ENCODE measurements at places on chromosomes 12 and 14. TPM values are rescaled to one million over a fixed set of nuclear protein-coding genes. Genes with fewer than 3 reads are reported as not detected.

DNA sequence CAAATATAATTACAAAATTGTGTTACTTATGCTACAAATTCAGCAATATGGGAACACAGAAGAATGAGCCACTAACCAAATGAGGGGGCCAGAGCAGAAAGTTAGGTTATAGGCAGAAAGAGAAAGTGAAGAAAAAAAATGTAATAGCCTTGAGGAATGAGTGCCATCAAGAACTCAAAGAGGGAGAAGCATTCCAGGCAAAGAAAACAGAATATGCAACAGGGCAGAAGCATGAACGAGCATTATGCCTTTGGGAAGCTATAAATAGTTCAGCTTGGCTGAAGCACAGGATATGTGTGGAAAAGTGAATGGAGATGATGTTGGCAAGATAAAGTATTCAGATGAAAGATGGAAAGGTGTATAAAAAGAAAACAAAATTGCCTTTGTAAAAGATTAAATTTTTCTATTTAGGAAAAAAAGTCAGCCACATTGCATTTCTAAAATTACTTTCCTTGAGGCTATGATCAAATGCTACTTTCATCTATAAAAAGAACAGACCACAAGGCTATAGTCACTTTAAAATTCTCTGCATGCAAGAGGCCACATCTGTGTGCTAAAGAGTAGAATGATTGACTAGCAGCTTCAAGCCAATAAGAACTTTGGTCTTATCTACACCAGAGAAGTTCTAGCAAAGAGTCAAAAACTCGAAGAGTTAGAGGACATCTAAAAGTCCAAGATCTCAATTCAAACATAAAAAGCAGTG, 193.6 kb upstream of the GARIN6 start:
- no peak overlapping the region for H3K27ac ChIP-seq
- no peaks in the 10 kb centered on the region for H3K36me3 ChIP-seq
- no peak overlapping the region for H3K4me3 ChIP-seq
- no peak for DNase-seq
- H3K4me1 ChIP-seq = no peaks in the 10 kb centered on the region

- H3K27ac ChIP-seq = peak overlapping the region; percentile 43
- H3K4me1 ChIP-seq = peaks cover 19% of the 10 kb centered on the region
- H3K27me3 ChIP-seq = no peaks in the 10 kb centered on the region
- no peaks in the 10 kb centered on the region for H3K36me3 ChIP-seq
- no peak for DNase-seq
- H3K4me3 ChIP-seq = no peak overlapping the region
Measured at GRCh38 chr12:76018111-76018510, 13.5 kb downstream of the PHLDA1 start.

GYS2 gene
- not detected for total RNA-seq

KRT86 gene
- not detected for total RNA-seq

DNA sequence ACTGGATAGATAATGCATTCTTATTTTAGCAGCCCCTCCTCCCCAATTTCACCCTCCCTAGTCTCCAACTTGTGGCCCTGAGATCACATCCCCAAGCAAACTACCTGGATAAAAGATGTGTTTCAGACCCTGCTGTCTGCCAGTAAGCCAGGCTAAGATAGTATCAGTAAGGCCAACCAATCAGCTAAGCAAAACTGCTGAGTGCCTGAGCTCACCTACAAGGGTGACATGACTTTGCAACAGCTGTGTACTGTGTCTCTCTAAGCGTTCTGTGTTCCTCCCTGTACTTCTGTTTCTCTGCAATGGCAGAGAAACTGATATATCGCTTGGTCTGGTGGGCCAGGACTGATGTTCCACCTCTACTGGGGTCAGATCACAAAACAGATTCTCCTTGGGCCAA, 224.9 kb downstream of the BTG1 start:
- H3K27ac ChIP-seq = no peak overlapping the region
- no peaks in the 10 kb centered on the region for H3K27me3 ChIP-seq
- peaks cover 29% of the 10 kb centered on the region for H3K4me1 ChIP-seq
- no peak for DNase-seq
- no peaks in the 10 kb centered on the region for H3K36me3 ChIP-seq

DNA sequence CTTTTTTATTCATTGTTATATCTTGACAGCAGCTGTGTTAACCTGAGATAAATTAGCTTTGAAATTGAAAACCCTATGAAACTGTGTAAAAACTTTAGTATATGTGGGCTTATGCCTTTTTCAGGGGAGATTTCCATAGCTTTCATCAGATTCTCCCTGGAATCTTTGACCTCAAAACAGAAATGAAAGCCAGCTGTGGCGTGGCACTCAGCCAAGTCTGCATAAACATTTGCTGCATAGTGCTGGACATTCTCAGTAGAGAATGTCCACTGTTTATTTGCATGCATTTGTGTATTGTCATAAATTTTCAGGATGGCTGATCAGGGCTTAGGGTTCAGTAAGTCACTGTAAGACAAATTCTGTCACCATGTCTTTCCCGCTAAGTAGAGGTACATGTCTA, 115.3 kb upstream of the NAP1L1 start:
- H3K27me3 ChIP-seq = peaks cover 23% of the 10 kb centered on the region
- H3K4me1 ChIP-seq = peaks cover 2% of the 10 kb centered on the region
- no peaks in the 10 kb centered on the region for H3K36me3 ChIP-seq

- no peak overlapping the region for H3K4me3 ChIP-seq
- H3K4me1 ChIP-seq = no peaks in the 10 kb centered on the region
- no peak overlapping the region for H3K27ac ChIP-seq
- H3K27me3 ChIP-seq = no peaks in the 10 kb centered on the region
- H3K36me3 ChIP-seq = no peaks in the 10 kb centered on the region
- DNase-seq = no peak
Measured at GRCh38 chr12:20194171-20194570, 174.2 kb upstream of the PDE3A start.

- no peaks in the 10 kb centered on the region for H3K27me3 ChIP-seq
- no peak overlapping the region for H3K4me3 ChIP-seq
- H3K4me1 ChIP-seq = peaks cover 1% of the 10 kb centered on the region
- no peak for DNase-seq
Measured at GRCh38 chr12:118189741-118190191, 53.8 kb downstream of the PEBP1 start.

OR6J1 gene
- not detected for total RNA-seq

DNA sequence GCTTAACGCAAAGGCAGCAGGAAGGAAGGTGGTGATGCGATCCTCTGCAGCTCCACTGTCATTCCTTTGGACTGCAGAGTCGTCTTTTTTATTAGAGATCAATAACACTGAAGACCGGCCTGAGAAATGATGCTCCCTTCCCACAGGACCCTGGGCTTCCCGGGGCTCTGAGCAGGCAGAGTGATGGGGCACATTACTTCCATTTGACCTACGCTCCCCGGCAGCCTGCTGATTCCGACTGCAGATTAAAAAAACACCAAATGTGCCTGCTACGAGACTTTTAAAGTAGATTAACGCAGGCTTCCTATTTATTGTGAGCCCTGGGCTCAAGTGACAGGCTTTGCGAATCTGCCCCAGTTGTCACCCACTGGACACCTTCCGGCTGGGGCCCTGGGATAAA, 37.5 kb downstream of the KCNA1 start:
- no peak overlapping the region for H3K27ac ChIP-seq
- no peak overlapping the region for H3K4me3 ChIP-seq
- H3K27me3 ChIP-seq = no peaks in the 10 kb centered on the region

GRCh38 chr12:84157170-84157569, 755.4 kb downstream of the SLC6A15 start:
- no peak for DNase-seq
- no peak overlapping the region for H3K27ac ChIP-seq
- H3K36me3 ChIP-seq = no peaks in the 10 kb centered on the region
- H3K4me1 ChIP-seq = no peaks in the 10 kb centered on the region

- no peaks in the 10 kb centered on the region for H3K36me3 ChIP-seq
- peaks cover 22% of the 10 kb centered on the region for H3K27me3 ChIP-seq
- no peak overlapping the region for H3K27ac ChIP-seq
- peaks cover 7% of the 10 kb centered on the region for H3K4me1 ChIP-seq
- H3K4me3 ChIP-seq = no peak overlapping the region
- no peak for DNase-seq
Measured at GRCh38 chr14:74249433-74250375, 10.5 kb downstream of the VSX2 start.

EEF1AKMT3 gene
- total RNA-seq = 2.9 TPM

DNA sequence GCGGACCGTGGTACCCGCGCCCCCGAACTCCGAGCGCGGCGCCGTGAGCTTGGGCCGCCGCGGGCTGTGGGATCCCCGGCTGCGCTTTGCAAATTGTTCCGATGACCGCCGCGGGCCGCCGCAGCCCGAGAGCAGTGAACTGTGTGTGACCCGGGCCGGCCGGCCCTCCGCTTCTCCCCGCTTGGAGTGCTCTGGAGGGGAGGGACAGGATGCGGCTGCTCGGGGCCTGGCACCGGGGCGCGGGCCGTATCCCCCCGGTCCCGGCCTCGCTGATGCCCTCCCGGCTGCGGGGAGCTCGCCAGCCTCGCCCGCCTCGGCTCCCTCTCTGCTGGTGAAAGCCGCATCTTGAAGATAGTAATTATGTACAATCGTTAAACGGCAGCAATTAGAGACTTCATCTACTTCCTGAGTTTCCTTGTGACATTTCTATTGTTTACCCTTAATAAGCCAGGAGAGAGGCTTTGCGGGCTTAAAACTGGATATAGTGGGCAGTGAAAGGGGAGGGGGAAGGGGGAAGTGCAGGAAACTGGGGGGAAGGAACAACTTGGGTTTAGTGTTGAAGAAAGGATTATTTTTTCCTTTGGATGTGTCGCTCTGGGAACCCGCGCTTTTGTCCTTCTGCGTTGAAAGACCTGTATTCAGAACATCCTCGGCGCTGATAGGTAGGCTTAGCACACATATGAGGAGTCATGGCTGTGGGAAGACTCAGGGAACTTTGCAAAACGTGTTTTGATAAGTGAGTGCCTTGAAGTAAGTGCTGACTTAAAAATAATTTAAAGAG, 1.2 kb downstream of the PELI2 start:
- peak; percentile 42 for DNase-seq
- H3K4me3 ChIP-seq = peak overlapping the region; percentile 91
- no peaks in the 10 kb centered on the region for H3K27me3 ChIP-seq

DNA sequence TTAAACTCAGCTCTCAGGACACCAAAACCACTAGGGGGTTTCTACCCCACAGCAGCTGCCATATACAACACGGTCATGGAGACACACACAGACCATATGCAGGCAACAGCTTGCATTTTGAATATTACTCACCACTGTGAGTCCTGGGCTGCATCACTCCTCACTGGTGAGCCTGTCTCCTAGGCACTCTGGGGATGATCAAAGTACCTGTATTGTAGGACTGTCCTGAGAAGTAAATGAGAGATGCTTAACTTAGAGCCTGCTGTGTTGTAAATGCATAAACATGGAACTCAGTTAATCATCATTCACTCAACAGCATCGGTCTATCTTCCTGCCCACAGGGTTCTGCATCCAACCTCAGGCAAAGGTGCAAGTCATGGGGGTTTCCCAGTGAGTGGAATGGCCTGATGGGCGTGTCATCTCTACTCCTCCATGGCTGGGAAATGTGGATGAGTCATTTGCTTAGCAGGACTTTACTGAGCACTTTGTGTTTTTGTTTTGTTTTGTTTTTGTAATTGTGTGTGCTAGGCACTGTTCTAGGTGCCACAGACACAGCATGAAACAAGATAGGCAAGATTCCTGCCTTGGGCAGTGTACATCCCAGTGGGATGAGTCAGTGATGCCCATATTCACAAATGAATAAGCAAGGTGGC, 1141.2 kb upstream of the TMEM132C start:
- H3K36me3 ChIP-seq = no peaks in the 10 kb centered on the region
- no peak overlapping the region for H3K4me3 ChIP-seq
- DNase-seq = no peak
- H3K4me1 ChIP-seq = no peaks in the 10 kb centered on the region
- peaks cover 47% of the 10 kb centered on the region for H3K27me3 ChIP-seq

DNA sequence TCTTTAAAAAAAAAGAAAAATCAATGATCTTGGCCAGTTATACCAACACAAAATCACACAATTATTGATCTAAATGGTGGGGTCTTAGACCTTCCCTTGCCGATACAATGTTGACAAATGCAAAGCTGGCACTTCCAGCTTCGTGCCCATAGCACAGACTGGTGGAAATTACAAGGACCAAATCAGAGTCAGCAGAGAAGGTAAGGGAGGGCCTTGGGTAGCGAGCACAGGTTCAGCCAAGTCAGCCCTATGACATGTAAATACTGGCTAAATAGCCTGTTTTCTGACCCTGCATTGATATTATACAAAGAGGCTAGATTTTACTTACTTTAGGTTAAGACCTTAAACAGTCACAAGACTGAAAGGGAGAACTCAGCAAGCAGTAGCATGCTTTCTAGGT, 30.3 kb upstream of the WDR89 start:
- H3K4me3 ChIP-seq = no peak overlapping the region
- no peak for DNase-seq
- peaks cover 2% of the 10 kb centered on the region for H3K4me1 ChIP-seq
- H3K27ac ChIP-seq = peak overlapping the region; percentile 1

DNA sequence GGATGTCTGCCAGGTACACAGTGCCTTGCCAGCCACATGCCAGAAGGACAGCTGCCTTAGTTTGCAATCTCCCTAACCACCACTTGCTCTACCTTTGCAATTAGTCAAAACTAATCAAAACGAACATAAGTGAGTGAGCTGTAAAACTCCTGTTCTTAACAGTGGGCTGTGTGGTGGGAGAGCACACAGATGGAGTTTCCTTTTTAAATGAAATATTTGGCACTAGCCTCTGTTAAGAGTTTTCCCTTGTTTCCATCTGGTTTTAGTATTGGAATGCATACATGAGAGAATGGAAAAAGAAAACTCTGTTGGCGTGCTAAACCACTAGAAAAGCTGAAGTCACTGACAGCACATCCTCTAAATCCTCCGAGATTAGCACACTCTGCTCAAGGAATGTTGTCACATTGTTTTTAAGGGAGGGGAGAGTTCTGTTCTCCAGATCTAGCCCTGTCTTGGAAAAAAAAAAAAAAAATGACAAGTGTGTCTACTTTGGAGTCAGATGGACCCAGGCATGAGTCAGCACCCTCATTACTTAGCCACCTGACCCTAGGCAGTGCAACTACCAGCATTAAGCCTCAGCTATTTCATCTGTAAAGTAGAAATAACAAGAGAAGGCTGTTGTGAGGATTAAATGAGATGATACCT, 83.9 kb downstream of the STXBP6 start:
- H3K4me3 ChIP-seq = no peak overlapping the region
- no peak overlapping the region for H3K27ac ChIP-seq
- no peaks in the 10 kb centered on the region for H3K4me1 ChIP-seq
- peaks cover 8% of the 10 kb centered on the region for H3K27me3 ChIP-seq

ALDH1L2 gene
- 0.14 TPM for total RNA-seq

FAM222A gene
- 1.6 TPM for total RNA-seq

CD27 gene
- total RNA-seq = 149 TPM

C12orf43 gene
- total RNA-seq = 18.1 TPM

TAS2R31 gene
- 2.8 TPM for total RNA-seq

DNA sequence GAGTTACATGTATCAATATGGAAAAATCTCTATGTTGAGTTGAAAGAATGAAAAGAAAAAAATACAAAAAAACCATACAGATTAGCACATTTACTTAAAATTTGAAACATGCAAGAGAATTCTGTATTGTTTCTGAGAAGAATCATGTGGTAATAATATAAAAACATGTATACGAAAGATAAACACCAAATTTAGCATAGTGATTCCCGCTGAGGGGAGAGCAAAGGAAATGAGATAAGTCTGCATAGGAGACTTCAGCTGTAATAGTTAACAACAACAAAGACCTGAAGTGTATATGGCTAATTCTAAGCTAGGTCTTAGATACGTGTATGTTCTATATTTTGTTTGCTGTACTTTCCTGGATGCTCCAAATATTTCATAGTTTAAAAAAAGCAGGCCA, 46.5 kb downstream of the FNTB start:
- H3K27me3 ChIP-seq = no peaks in the 10 kb centered on the region
- H3K36me3 ChIP-seq = peaks cover 70% of the 10 kb centered on the region
- no peak for DNase-seq
- H3K4me3 ChIP-seq = no peak overlapping the region

Measured in naive thymus-derived CD8-positive, alpha-beta T cell (primary cell).